ENCODE measurements at places on chromosomes 13 and 19.
A peak's percentile ranks its signal among the peaks of the same experiment; 100 is the strongest.

- no peak for DNase-seq
These were observed 506 bp upstream of the AP1M1 start for GRCh38 chr19:16197188-16197621.

GRCh38 chr19:47379381-47379938, 30.3 kb downstream of the DHX34 start:
- DNase-seq = no peak

DNA sequence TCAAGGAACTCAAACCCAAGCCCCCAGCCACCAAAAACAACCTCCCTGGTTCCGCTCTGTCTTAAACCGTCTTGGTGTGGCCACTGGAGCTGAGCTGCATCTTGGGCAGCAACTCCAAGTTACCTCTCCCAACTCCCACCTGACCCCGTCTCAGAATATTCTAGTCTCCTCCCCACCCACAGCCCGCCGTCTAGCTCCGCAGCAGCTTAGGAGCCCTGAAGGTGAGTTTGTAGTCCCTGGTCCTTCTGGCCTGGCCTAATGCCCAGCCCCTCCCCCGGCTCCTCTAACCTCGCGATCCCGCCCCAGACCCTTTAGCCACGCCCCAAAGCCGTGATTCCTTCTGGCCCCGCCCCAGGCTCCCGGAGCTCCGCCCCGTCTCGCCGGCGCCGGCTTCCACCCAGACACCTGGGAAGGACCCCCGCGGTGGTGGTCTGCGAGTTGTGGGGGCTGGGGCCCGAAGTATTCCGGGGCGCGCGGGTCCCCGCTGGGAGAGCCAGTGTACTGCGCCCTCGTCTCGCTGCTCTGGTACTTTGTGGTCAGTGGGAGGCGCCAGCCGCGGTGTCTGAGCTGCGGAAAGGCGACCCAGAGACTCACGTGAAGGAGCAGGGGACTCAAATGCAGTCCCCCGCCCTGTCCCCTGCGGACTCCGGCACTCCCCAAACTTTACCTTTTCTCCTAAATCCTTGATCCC, 2.5 kb upstream of the LHB start:
- DNase-seq = peak; percentile 58

GRCh38 chr19:56765137-56765536, 75.4 kb downstream of the PEG3 start:
- DNase-seq = no peak

DNA sequence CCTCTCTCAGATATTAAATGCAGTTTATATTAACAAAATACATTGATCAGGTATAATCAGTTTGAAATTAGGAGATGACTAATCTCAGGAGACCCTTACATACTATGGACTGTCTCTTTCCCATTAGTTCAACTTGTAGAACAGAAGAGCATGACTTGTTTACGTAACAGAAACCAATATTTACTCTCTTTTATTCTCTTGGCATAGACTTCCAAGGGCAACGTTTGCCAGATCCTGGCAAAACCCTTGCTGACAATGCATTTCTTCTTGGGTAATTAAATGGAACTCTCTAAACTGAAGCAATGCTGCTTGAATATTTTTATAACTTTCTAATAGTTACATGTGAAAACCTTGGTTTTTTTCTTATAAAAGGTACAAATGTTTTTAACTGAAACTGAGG, 68.3 kb upstream of the MYO16 start:
- DNase-seq = no peak

DNA sequence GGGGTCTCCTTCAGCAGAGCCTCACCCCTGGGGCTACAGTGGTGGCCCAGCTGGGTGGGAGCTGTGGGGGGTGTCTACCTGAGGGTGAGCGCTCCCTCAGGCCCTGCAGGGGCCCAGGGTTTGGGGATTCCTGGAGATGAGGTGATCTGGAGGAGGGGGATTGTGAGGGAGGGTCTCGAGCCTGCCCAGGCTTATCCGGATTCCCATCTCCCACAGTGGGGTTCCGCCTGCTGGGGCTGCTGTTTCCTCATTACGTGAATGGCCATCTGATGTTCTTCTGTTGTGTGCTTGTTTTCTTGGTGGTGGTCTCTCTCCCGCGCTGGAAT, 4.4 kb downstream of the PPP1R37 start:
- DNase-seq = no peak

GRCh38 chr19:49631014-49631588, 8.8 kb downstream of the RRAS start:
- no peak for DNase-seq

- DNase-seq = peak; percentile 84
These were observed 703 bp upstream of the PLEKHG2 start for GRCh38 chr19:39411832-39412099.

DNA sequence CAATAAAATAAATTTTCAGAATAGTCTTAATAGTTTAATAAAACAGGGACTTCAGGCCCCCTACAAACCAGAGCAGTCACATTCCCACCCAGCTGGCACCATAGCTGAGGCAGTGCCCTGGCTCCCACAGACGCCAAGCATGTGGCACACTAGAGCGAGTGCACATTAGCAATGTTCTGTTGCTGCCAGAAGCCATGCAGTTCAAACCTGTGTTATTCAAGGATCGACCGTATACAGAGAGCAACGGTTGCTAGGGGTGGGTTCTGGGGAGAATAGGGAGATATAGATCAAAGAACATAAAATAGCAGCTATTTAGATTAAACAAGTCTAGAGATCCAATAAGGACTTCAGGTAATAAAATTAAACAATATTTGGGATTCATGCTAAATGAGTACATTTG, 419.3 kb upstream of the KLHL1 start:
- no peak for DNase-seq

- DNase-seq = peak; percentile 24
These were observed 224.8 kb downstream of the NHLRC3 start for GRCh38 chr13:39263033-39263432.

GRCh38 chr13:47216176-47216822, 319.4 kb upstream of the HTR2A start:
- DNase-seq = no peak

DNA sequence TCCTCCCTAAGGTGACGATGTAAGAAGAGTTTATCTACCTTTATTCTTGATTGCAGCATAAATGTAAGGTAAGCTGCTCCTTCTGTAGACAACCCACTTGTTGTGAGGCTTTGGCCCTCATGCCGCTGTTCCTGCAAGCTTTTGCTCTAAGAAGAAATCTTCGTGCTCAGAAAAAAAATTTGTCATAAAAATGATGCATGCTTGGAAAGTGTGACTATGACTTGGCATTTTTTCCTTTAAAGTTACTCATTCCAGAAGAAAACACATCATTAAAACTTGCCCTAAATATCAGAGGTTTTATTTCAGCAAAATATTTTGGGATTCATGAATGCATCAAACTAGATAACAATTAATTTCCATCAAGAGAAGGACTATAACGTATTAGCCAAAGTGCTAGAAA, 39.8 kb downstream of the KCTD12 start:
- DNase-seq = no peak

GRCh38 chr13:94933230-94933751, 220.9 kb upstream of the SOX21 start:
- no peak for DNase-seq

All from HCT116 (cell line).